HepG2 (cell line): ENCODE measurements at places on chromosomes 1 and 21.

DNA sequence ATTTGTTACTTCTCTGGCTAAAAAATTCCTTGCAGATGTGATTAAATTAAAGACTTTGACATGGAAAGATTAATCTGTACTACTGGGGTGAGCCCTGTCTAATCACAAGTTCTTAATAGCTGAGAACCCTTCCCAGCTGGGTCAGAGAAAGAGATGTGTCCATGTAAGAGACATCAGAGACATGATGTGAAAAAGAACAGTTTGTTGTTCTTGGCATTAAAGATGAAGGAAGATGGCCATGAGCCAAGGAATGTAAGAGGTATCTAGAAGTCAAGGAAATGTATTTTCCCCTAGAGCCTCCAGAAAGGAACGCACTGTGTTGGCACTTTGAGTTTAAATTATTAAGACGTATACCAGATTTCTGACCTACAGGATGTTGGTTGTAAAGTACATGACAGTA lies 1271.5 kb upstream of the PRMT6 start:
- no peaks in the 10 kb centered on the region for H3K36me3 ChIP-seq
- no peaks in the 10 kb centered on the region for H3K27me3 ChIP-seq
- no peak overlapping the region for H3K4me3 ChIP-seq
- H3K4me1 ChIP-seq, result no peaks in the 10 kb centered on the region
- no peak overlapping the region for H3K27ac ChIP-seq

DNA sequence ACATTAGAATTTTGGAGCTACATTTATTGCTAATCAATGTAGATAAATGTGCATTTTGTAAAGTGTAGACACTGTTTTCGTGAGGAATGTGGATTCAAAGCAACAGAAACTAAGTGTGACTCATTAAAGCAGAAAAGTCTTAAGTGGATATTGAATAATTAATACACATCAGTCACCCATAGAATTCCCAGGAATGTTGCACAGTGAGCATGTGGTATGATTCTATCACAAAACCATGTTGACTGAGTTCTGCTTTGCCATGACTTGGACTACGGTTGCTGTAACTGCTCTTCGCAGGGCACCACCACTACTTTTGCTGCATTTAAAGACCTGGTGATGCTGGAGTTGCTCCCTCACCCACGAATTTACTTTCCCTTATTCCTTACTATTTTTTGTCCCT lies 471.8 kb downstream of the KCNT2 start:
- no peak for DNase-seq
- H3K4me3 ChIP-seq, result no peak overlapping the region
- no peaks in the 10 kb centered on the region for H3K27me3 ChIP-seq
- H3K36me3 ChIP-seq, result no peaks in the 10 kb centered on the region
- no peaks in the 10 kb centered on the region for H3K4me1 ChIP-seq
- H3K27ac ChIP-seq, result no peak overlapping the region

- no peaks in the 10 kb centered on the region for H3K36me3 ChIP-seq
- no peak overlapping the region for H3K4me3 ChIP-seq
- H3K4me1 ChIP-seq, result no peaks in the 10 kb centered on the region
- H3K27ac ChIP-seq, result no peak overlapping the region
- no peaks in the 10 kb centered on the region for H3K27me3 ChIP-seq
Observed at GRCh38 chr21:37780991-37781983, 135.0 kb downstream of the KCNJ6 start.

- H3K27ac ChIP-seq, result no peak overlapping the region
- H3K4me3 ChIP-seq, result no peak overlapping the region
- H3K36me3 ChIP-seq, result no peaks in the 10 kb centered on the region
Observed at GRCh38 chr1:89260042-89260441, 12.6 kb downstream of the GBP5 start.

DNA sequence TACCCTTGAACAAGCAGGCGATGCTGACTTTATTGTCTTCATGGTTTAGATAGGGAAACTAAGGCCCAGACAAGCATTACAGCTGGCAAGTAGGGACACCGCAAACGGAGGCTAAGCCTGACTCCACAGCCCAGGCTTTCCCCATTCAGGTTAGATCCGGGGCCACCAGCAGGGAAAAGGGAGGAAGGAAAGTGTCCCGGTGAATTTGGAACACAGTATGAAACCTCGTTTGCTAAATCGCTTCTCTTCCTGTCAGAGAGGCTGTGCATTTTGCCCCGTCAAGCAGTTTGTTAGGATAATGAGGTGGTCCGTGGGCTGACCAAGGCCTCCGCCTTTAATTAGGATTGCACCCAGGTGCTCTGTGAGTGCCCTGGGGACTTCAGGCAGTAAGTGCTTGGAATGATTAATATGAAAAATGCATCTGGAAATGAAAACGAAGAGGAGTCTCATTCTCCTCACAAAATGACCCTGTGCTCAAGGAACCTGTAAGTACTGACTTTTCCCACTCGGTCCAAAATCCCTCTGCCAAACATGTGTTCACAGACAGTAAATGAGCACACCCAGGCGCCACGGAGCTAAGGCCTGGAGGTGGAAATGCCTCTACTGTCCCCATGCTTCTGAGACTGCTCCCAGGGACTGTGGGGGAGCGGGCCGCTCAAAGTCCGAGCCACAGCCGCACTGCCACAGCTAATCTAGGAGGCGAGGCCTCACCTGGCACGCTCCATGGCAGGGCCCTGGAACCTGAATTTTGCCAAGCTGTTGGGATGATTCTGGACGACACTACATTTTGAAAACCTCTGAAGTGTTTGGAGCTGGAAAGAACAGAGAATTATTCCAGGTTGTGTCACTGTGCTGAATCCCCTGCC lies 234.1 kb downstream of the SDCCAG8 start:
- H3K4me3 ChIP-seq, result no peak overlapping the region
- H3K27ac ChIP-seq, result no peak overlapping the region
- no peaks in the 10 kb centered on the region for H3K36me3 ChIP-seq
- H3K27me3 ChIP-seq, result no peaks in the 10 kb centered on the region
- no peaks in the 10 kb centered on the region for H3K4me1 ChIP-seq
- DNase-seq, result no peak

- peak overlapping the region; percentile 8 for H3K4me3 ChIP-seq
- H3K4me1 ChIP-seq, result peaks cover 31% of the 10 kb centered on the region
- no peaks in the 10 kb centered on the region for H3K36me3 ChIP-seq
- DNase-seq, result peak; percentile 81
Observed at GRCh38 chr1:39076127-39076798, 50.1 kb downstream of the NDUFS5 start.

DNA sequence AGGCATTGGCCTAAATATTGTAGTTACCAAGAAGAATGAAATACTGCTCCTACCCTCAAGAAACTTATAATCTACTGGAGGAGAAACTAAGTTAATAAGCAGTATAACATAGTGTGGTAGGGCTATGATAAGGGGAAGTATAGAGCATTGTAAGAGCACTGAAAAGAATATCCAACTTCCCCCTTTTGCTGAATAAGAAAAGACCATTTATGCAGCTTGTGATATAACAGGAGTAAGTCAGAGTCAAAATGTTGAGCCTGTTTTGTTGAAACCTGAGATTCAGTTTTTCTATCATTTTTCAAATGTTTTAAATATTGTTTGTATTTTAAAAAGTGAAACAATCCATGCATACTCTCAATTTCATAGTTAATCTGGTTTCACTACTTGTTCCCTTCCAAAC lies 48.3 kb upstream of the FCRL4 start:
- H3K27me3 ChIP-seq, result no peaks in the 10 kb centered on the region
- no peaks in the 10 kb centered on the region for H3K4me1 ChIP-seq
- H3K27ac ChIP-seq, result no peak overlapping the region
- no peaks in the 10 kb centered on the region for H3K36me3 ChIP-seq

- peaks cover 3% of the 10 kb centered on the region for H3K27me3 ChIP-seq
- H3K27ac ChIP-seq, result no peak overlapping the region
- no peak for DNase-seq
- peaks cover 19% of the 10 kb centered on the region for H3K4me1 ChIP-seq
- no peaks in the 10 kb centered on the region for H3K36me3 ChIP-seq
Observed at GRCh38 chr1:65002156-65002507, 35.8 kb upstream of the JAK1 start.

DNA sequence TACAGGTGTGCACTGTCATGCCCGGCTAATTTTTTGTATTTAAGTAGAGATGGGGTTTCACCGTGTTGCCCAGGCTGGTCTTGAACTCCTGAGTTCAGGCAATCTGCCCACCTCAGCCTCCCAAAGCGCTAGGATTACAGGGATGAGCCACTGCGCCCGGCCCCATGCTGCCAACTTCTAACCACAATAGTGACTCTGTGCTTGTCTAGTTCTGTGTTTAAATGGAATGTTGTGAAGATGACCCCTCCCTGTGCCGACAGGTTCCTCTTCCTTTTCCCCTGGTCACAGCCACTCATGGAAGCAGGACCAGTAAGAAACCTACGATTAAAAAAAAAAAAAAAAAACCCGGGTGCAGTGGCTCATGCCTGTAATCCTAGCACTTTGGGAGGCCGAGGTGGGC lies 4.7 kb downstream of the MAP1LC3C start:
- H3K27me3 ChIP-seq, result 0 out of 3 replicates have a peak, but pooled peaks cover 8% of the 10 kb centered on the region
- H3K4me1 ChIP-seq, result no peaks in the 10 kb centered on the region
- no peak for DNase-seq

DNA sequence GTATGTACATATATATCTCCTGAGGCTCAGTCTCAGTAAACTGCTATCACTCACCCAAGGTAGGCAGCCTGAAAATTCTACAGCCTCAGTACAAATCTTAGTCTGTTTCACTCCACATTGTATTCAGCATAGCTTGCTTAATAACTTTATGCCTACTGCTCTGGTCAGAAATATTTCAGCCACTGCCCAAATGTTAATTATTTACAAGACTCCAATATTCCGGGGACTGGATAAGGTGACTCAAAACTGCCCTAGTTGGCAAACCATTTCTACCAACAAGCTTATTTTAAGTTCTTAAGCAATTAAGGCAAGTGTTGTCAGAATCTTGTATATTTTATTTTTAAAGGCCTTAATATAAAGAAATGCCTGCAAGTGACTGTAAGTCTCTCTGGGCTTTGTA lies 114.8 kb downstream of the LRRIQ3 start:
- no peak overlapping the region for H3K27ac ChIP-seq
- no peak for DNase-seq
- no peaks in the 10 kb centered on the region for H3K27me3 ChIP-seq
- no peaks in the 10 kb centered on the region for H3K36me3 ChIP-seq

GRCh38 chr1:238681021-238681420 lies 705.3 kb upstream of the CHRM3 start:
- H3K4me1 ChIP-seq, result no peaks in the 10 kb centered on the region
- DNase-seq, result no peak
- H3K27ac ChIP-seq, result no peak overlapping the region

GRCh38 chr1:47578026-47578720 lies 140.3 kb downstream of the FOXD2 start:
- no peak for DNase-seq
- H3K4me1 ChIP-seq, result peaks cover 7% of the 10 kb centered on the region; the same call in 1 of the 2 replicates
- H3K27me3 ChIP-seq, result no peaks in the 10 kb centered on the region; the same call in 1 of the 2 replicates
- H3K27ac ChIP-seq, result no peak overlapping the region

DNA sequence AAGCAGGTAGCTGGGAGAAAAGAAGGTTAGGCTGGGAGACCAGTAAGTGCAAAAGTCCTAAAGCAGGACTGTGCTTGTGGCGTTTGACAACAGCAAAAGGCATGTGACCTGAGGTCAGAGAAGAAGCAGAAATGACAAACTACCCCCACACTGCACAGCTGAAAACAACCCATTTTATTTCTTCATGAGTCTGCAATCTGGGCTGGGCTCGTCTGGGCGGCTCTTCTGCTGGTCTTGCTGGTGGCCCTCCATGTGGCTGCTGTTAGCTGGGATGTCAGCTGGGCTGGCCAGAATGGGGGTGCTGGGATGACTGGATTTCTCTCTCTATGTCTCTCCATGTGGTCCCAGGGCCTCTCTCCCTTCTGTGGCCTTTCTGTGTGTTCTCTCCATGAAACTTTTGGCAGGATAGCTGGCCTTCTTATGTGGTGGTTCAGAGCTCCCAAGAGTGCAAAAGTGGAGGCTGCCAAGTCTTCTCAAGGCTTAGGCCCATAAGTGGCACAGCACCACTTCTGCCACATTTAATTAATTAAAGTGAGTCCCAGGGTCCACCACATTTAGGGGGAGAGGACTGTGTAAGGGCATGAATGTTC lies 128.6 kb downstream of the RIPK4 start:
- H3K36me3 ChIP-seq, result no peaks in the 10 kb centered on the region
- peaks cover 18% of the 10 kb centered on the region for H3K4me1 ChIP-seq
- H3K4me3 ChIP-seq, result no peak overlapping the region
- H3K27ac ChIP-seq, result no peak overlapping the region

GRCh38 chr1:3011631-3012455 lies 9.4 kb upstream of the ACTRT2 start:
- H3K4me3 ChIP-seq, result no peak overlapping the region
- no peaks in the 10 kb centered on the region for H3K36me3 ChIP-seq
- DNase-seq, result no peak

DNA sequence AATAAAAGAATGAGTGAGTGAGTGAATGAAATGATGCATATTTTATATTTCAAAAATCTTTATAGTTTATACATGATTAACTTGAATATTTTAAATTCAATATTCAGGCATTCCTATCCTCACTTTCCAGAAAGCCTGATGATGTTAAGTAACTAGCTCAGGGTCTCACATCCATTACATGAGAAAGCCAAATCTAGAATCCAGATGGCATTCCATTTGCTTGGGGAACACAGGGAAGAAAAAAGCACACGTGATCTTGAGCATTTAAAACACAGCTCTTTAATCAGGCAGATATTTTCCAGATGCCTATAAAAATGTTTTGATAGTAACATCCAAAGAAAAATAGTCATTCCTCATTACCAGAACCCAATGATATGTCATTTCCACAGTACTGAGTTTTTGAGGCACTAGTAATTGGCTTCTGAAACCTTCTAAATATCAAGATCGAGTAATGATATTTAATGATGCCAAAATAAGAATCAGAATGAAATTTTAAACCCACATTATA lies 291.9 kb downstream of the DSCAM start:
- H3K27me3 ChIP-seq, result no peaks in the 10 kb centered on the region
- no peaks in the 10 kb centered on the region for H3K36me3 ChIP-seq
- no peaks in the 10 kb centered on the region for H3K4me1 ChIP-seq
- H3K27ac ChIP-seq, result no peak overlapping the region
- no peak overlapping the region for H3K4me3 ChIP-seq

DNA sequence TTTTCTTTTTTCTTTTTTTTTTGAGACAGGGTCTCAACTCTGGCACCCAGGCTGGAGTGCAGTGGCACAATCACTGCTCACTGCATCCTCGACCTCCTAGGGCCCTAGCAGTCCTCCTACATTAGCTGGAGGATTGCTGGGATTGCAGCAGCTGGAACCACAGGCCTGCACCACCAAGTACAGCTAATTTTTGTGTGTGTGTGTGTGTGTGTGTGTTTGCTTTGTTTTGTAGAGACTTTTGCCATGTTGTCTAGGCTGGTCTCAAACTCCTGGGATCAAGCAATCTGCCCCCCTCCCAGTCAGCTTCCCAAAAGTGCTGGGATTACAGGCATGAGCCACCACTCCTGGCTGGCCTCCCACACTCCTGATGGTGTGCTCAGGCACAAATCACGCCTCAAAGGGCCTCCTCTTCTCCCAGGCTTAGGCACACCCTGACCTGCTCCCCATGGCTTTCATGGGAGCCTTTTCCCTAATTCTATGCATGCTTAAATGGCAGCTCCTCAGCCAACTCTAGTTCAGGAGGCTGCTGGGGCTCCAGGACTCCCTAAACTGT lies 9.4 kb downstream of the FAM229A start:
- H3K4me1 ChIP-seq, result peaks cover 63% of the 10 kb centered on the region
- no peaks in the 10 kb centered on the region for H3K27me3 ChIP-seq
- DNase-seq, result no peak
- H3K4me3 ChIP-seq, result no peak overlapping the region

- H3K27me3 ChIP-seq, result peaks cover 6% of the 10 kb centered on the region
- no peaks in the 10 kb centered on the region for H3K4me1 ChIP-seq
Observed at GRCh38 chr1:17742583-17742982, 12.6 kb upstream of the ACTL8 start.

- H3K4me1 ChIP-seq, result no peaks in the 10 kb centered on the region
- DNase-seq, result no peak
- H3K36me3 ChIP-seq, result no peaks in the 10 kb centered on the region
Observed at GRCh38 chr1:17270891-17271765, 22.2 kb downstream of the PADI3 start.

- no peak overlapping the region for H3K4me3 ChIP-seq
- no peak for DNase-seq
- H3K36me3 ChIP-seq, result no peaks in the 10 kb centered on the region
- no peaks in the 10 kb centered on the region; the same call in 1 of the 2 replicates for H3K27me3 ChIP-seq
- H3K4me1 ChIP-seq, result no peaks in the 10 kb centered on the region
Observed at GRCh38 chr1:118767971-118768370, 220.2 kb downstream of the TBX15 start.
